Stimulated activated CD4-positive, alpha-beta T cell treated with anti-CD3 and anti-CD28 coated beads, Interleukin-15, amount 100 ng/mL, for 48 hours (primary cell): ENCODE measurements at places on chromosomes 13 and 19.

- DNase-seq = no peak
These were observed 130.8 kb downstream of the DNAJC15 start for GRCh38 chr13:43154156-43154651.

- DNase-seq = no peak
These were observed 136.0 kb upstream of the USP29 start for GRCh38 chr19:56983804-56984203.

- DNase-seq = no peak
These were observed 1070.2 kb downstream of the EFNB2 start for GRCh38 chr13:105465251-105465650.

GRCh38 chr13:47672245-47673008 lies 328.6 kb downstream of the SUCLA2 start:
- DNase-seq = no peak

GRCh38 chr19:49691243-49692146 lies 579 bp downstream of the CPT1C start:
- DNase-seq = no peak

- DNase-seq = no peak
These were observed 218.7 kb downstream of the KCTD12 start for GRCh38 chr13:76667551-76667950.

DNA sequence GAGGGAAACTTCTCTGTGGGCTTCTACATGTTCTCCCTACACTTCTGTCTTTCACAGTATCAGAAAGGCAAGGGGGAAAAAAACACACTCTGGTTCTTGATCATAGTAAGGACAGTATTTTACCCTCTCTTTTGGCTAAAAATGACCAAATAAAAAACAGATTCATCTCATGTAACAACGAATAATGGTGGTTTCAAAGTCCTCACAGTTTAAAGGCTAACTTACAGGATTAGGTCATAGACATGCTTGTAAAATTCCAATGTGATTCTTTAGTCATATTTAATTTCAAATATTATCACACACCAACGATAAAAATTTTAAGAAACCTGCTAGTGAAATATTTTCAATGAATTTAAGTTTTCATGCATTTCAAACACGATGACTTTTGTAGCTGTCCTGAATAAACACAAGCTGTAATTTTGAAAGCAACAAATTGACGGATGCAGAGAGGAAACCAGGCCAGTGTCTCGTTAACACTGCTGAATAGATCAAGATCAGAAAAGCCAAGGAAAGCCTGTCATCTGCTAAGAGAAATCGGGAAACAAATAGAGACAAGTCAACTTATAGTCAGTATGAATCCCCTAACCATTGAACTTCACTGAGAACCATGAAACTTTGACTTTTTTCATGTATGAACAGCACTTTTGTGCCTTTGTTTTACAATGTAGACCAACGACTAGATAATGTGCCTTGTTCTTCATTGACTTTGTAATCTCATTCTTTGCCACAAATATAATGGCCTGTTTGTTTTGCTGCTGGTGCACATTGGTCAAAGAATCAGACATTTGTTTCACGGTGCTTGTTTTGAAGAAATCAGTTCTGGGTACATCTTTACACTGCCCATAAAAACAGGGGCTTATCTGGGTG lies 22.0 kb downstream of the MBNL2 start:
- no peak for DNase-seq

DNA sequence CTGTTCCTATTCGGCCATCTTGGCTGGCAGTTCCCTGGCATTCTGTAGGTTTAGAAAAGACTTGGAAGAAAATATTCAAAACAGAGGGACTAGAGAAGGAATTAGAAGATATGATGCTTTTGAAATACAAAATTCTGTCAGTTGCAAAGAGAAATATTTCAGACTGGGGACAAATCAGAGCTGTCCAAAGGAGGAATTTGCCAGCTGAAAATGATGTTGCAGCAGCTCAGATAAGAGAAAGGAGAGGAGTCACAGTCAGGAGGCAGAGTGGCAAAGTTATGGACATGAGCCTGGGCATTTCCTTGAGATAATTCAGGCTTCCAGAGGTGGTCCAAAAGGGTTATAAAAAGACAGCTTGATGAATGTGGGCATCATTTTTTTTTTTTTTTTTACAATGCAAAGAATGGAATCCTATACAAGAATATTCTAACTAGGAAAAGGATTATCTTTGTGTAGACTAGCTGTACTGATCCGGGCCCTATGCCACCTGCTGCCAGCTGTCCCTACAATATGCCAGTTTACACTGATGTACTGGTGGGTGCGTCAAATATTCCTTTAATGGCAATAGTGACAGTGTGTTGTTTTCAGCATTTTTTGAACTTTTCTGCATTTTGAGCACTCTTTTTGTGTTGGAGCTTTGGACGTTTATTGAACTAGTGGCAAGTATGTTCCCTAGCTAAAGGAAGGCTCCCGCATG lies 31.8 kb upstream of the CBY2 start:
- DNase-seq = no peak

GRCh38 chr13:80551650-80552497 lies 210.9 kb upstream of the SPRY2 start:
- no peak for DNase-seq
